ENCODE measurements at places on chromosomes 5 and 9. TPM values are rescaled to one million over a fixed set of nuclear protein-coding genes. Genes with fewer than 3 reads are reported as not detected.

The QRFP gene
- not detected for total RNA-seq

The SPINK1 gene
- total RNA-seq, result not detected

The MSH3 gene
- 13.3 TPM for total RNA-seq

The PCDHB9 gene
- 1.3 TPM for total RNA-seq

The PAPPA gene
- total RNA-seq, result 1.3 TPM

GRCh38 chr5:72428669-72429068 is 78.5 kb downstream of the ZNF366 start:
- H3K4me3 ChIP-seq, result no peak overlapping the region
- peak overlapping the region; percentile 74 for H3K27ac ChIP-seq
- peaks cover 12% of the 10 kb centered on the region for H3K4me1 ChIP-seq
- no peaks in the 10 kb centered on the region for H3K27me3 ChIP-seq

DNA sequence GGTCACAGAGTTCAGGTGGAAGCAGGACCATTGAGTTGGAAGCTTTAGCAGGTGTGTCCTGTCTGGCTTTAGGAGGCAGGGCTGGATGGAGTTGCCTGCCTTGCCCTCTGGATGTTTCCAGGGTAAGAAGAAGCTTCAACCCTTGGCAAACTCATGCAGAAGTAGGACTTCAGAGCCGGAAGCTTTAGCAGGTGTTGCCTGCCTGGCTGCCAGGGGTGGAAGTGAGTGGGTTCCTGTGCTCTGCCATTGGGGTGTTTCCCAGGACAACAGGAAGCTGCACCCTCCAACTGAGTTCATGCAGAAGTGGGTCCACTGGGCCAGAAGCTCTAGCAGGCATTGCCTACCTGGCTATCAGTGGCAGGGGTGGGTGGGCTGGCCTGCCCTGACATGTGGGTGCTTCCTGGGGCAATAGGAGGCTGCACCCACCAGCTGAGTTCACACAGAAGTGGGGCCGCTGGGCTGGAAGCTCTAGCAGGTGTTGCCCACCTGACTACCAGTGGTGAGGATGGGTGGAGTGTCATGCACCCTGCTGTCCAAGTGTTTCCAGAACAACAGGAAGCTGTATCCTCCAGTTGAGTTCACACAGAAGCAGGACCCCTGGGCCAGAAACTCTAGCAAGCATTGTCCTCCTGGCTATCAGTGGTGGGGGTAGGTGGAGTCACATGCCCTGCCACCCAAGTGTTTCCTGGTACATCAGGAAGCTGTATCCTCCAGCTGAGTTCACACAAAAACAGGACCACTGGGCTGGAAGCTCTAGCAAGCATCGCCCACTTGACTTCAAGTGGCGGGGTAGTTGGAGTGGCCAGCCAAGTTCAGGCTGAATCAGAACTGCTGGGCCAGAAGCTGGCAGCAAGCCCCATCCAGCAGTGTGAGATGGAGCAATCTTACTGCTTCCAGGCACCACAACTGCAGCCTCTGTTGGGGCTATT is 24.6 kb downstream of the LOX start:
- no peaks in the 10 kb centered on the region for H3K4me1 ChIP-seq
- no peak overlapping the region for H3K4me3 ChIP-seq
- H3K27ac ChIP-seq, result no peak overlapping the region
- no peaks in the 10 kb centered on the region for H3K27me3 ChIP-seq

DNA sequence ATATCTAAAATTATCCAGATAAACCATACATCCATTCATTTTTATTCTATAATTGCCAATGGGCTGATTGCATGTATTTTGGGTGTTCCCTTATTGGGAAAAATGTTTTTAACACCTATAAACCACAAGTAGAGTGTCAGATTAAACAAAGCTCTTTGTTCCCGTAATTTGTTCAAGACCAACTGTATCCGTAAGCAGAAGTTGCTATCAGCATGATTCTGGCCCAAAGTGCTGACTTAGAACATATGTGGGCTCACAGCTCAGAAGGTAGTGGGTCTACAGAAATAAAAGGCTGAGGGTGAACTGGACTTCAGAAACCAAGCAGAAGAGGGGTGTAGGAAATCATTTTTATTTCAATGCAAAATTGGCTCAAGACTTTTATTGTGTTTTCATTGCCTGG is 23.5 kb upstream of the IL7R start:
- DNase-seq, result no peak
- no peaks in the 10 kb centered on the region for H3K36me3 ChIP-seq
- H3K27me3 ChIP-seq, result no peaks in the 10 kb centered on the region

DNA sequence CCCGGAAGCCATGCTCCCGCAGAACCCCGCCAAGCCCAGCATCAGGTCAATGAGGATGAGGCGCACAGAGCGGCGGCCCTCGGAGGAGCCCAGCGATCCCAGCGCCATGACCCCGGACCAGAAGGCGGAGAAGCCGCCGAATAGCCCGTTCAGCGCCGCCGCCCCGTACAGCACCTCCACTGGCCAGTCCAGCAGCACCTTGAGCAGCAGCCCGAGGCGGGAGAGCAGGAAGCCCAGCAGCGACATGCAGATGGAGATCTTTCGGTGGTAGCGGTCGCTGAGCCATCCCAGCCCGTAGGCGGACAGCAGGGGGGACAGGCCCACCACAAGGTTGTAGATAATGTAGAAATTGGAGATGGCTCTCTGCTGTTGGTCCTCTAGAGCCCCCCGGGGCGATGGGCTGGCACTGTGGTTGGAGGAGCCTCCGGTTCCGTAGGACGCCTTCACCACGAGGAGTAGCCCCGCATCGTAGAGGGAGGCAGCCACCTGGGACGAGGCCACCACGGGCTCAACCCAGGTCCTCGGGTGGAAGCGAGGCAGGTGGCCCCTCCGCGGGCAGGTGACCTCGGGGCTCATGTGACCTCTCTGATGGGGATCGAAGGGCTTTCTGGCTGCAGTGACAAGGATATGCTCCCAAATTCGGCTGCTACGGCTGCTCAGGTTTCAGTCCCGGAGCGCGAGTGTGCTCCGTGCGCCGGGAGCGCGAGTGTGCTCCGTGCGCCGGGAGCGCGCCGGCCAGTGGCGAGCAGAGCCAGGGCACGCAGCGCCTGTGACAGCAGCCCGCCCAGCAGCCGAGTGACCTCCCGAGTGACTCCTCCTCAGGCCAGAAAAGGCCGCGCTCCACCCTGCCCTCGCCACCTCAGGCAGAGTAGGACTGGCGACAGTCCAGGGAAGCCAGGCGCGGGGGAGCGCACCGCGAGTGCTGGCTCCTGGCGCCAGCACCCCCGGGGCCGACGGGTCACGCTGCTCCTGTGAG is at the start of gene SLC46A2:
Gene SLC46A2, minus strand, starts transcription at position 771 of the 976 bp plus-strand sequence. Its CDS starts 195 bp downstream, at position 576.
- H3K4me3 ChIP-seq, result peak within 1 kb of the TSS; percentile 29
- H3K27me3 ChIP-seq, result peaks cover 23% of the 10 kb centered on the region
- H3K27ac ChIP-seq, result no peak within 1 kb of the TSS
- no peaks in the 10 kb centered on the region for H3K36me3 ChIP-seq
- peaks cover 10% of the 10 kb centered on the region for H3K4me1 ChIP-seq

- no peak overlapping the region for H3K4me3 ChIP-seq
- DNase-seq, result peak; percentile 63
- H3K4me1 ChIP-seq, result no peaks in the 10 kb centered on the region
- no peaks in the 10 kb centered on the region for H3K36me3 ChIP-seq
- no peak overlapping the region for H3K27ac ChIP-seq
Observed at GRCh38 chr5:91419571-91420537, 36.7 kb upstream of the ARRDC3 start.

GRCh38 chr5:141945511-141946051 is 12.4 kb downstream of the PCDH12 start:
- peaks cover 20% of the 10 kb centered on the region for H3K4me1 ChIP-seq
- peak; percentile 60 for DNase-seq
- H3K27me3 ChIP-seq, result peaks cover 2% of the 10 kb centered on the region
- no peak overlapping the region for H3K4me3 ChIP-seq
